ENCODE measurements at places on chromosomes 7 and 10. TPM values are rescaled to one million over a fixed set of nuclear protein-coding genes. Genes with fewer than 3 reads are reported as not detected.

The PPP1R17 gene
- total RNA-seq = not detected

The ZNF365 gene
- total RNA-seq = 3.4 TPM

The CDC14C gene
- total RNA-seq = not detected

The BMPER gene
- 0.16 TPM for total RNA-seq

The SH2B2 gene
- total RNA-seq = 2.3 TPM

The NPC1L1 gene
- total RNA-seq = 0.03 TPM

Data from activated T-cell treated with anti-CD3 and anti-CD28 coated beads, Interleukin-2, amount 50 U/mL, for 4 hours (primary cell).